Anterior cingulate cortex (tissue), 58 donors: ENCODE measurements at places on chromosomes 6 and 20.

- no peak for DNase-seq
Measured at GRCh38 chr20:2981646-2982045, 61.8 kb upstream of the GNRH2 start.

DNA sequence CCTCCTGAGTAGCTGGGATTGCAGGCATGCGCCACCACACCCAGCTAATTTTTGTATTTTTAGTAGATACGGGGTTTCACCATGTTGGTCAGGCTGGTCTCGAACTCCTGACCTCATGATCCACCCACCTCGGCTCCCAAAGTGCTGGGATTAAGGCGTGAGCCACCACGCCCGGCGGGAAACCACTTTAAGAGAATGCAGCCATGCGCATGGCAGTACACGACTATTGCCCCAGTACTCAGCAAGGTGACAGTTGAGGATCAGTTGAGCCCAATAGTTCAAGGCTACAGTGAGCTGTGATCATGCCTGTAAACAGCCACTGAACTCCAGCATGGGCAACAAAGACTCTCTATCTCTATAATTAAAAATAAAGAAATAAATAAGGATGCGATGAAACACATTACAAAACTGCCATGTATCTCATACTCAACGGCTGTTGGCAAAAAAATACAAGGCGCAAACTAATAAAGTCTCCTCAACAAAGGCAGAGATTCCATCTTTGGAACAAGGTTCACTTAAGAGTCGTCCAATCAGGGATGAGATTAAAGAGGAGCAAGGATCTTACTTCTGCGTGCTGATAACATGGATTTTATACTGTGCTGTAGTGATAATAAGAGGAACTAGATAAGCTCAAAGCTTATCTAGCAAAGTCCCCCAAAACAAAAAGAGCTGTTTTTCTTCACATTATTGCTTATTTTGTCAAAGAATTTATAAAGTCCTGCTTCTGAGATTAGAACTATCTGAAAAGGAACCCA is 51.1 kb downstream of the STAU1 start:
- no peak for DNase-seq

DNA sequence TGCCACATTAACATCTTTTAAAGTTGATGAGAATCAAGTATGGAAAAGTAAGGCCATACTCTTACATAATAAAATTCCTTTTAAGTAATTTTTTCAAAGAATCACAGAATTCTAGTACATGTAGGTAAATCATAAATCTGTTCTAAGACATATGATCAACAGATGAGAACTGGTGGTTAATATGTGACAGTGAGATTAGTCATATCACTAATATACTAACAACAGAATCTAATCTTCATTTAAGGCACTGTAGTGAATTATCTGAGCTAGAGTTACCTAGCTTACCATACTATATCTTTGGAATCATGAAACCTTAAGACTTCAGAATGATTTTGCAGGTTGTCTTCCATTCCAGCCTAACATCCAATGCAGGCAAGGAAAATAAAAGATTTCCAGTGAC is 11.6 kb downstream of the PLN start:
- no peak for DNase-seq

DNA sequence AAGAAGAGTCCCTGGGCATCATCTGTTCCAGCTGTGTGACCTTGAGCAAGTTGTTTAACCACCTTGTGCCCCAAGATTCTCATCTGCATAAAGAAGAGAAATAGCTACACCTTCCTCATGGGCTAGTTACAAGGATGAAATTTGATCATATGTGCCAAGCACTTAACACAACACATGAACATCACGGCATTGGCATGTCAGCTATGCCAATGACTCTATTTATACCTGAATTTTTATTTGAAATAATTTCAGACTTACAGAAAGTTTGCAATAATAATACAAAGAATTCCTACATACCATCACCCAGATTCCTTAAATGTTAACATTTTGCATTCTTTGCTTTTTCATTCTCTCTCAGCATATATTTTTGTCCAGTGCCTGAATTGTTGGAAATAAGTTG is 21.0 kb upstream of the TCF15 start:
- DNase-seq, result no peak

DNA sequence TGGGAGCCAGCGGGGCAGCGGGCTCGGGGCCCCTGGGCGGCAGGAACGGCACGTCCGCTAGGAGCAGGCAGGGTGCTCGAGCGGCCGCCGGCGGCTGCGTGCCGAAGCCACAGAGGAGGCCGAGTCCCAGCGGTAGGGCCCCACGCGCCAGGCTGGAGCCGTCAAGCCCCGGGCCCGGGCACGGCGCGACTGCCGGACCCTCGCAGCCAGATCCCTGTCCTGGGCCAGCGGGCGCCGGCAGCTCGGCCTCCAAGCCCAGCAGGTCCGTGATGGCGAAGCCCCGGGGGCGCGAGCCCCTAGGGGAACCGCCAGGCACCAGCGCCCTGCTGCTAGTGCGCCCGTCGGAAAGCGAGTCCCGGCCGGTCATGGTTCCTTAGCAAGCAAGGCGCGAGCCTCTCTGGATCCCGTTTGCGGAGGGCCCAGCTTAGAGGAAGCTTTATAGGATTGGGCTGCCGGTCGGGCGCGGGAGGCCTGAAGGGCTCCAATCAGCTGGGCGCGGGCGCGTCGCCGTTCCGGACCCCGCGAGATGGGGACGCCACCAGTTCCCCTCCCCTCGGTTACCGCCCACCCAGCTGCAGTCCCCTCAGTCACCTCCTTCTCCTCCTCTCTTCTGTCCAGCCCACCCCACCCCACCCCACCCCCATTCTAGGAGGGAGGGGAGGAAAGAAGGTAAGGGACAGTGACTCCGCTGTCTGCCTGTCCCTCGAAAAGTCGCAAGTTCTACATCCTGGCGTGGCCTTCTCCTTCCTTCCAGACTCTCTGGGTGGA is at the start of gene VSX1:
TSS of gene VSX1 (minus strand) at position 412 of the 768 bp plus-strand sequence. CDS start at position 367, 45 bp downstream.
- DNase-seq, result no peak

- no peak for DNase-seq
Measured at GRCh38 chr6:129643968-129644367, 66.0 kb downstream of the ARHGAP18 start.

- no peak for DNase-seq
Measured at GRCh38 chr20:53866794-53867740, 203.3 kb downstream of the BCAS1 start.

GRCh38 chr6:163098827-163099479 is 315.6 kb upstream of the QKI start:
- no peak for DNase-seq

DNA sequence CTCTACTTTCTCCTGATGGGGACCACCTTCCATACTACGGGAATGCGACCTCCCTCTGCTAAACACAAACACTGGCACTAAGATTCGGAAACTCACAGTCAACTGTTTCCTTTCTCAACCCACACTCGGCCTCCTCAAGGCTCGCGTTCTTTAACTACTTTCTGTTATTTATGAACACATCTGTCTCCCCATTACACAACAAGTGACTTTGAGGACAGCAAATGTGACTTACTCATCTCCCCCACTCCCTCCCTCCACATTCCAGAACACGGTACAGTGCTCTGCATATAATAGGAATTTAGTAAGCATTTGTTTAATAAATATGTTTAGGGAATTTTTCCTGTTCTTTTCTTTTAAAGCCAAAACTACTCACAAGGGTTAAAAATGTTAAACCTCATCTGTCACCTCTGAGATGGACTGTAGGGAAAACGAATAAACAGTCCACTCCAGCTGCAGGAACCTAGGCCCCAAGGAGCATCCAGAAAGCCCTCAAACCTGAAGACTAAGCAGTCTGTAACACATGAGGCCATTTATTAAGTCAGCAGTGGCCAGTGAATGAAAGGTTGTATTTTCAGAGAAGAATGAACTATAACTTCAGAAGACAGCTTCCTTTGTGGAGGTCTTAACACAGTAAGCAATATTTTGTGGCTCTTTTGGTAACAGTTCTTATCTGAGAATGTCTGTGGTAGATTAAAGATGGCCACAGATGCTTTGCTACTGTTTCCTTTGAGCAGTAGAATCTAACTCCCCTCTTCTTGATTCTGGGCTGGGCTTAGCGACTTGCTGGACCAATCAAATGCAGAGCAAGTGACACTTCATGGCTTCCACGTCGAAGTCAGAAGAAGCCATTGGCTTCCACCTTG is 209.6 kb upstream of the DTNBP1 start:
- no peak for DNase-seq

- DNase-seq, result no peak
Measured at GRCh38 chr6:138736640-138737039, 36.9 kb upstream of the CCDC28A start.

DNA sequence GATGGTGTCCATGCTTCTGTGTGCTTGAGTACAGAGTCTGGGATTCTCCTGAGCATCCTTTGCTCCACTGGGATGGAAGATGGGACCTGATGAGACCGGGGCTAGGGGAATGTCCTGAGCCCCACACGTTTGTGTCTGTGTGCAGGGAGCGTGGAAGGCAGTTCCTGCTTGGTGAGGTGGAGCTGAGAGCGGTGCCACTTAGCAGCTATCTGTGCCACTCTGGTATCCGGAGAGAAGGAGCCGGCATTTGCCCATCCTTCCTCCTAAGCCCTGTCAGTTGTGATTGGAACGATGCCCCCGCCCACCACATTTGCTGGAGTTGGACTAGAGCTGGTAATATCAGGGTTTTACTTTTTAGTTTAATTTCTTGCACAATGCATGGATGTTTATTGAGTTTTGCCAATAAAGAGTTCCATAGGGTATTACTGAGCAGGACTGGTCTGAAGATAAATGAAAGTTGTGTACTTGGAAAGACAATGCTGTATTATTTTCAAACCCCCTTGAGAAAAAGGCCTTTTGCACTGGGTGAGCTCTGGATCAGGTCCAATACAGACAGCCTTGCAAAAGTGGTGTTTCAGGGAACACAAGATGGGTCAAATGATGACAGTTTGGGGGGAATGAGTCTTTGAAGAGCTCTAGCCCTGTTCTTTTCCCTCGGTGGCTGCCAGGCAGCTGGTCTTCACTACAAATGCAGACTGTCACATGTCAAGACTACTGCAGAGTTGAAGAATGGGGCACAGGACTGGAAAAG is 130.8 kb downstream of the SYCP2 start:
- DNase-seq, result no peak

- no peak for DNase-seq
Measured at GRCh38 chr6:41997456-41997855, 52.9 kb upstream of the TAF8 start.

DNA sequence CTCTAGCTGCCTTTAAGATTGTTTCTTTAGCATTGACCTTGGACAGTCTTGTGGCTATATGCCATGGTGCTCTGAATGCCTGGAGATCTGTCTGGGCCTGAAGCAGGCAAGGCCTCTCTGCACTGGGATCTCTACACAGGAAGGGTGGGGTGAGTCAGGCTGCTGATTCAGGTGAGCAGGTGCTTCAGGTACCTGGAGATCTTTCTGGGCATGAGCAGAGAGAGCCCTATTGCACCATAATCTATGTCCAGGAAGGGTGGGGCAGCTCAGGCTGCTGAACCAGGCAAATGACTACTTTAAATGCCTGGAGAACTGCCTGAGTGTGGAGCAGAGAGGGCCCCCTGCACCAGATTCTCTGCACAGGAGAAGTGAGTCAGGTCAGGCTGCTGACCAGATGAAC is 94.5 kb downstream of the TPBG start:
- no peak for DNase-seq

DNA sequence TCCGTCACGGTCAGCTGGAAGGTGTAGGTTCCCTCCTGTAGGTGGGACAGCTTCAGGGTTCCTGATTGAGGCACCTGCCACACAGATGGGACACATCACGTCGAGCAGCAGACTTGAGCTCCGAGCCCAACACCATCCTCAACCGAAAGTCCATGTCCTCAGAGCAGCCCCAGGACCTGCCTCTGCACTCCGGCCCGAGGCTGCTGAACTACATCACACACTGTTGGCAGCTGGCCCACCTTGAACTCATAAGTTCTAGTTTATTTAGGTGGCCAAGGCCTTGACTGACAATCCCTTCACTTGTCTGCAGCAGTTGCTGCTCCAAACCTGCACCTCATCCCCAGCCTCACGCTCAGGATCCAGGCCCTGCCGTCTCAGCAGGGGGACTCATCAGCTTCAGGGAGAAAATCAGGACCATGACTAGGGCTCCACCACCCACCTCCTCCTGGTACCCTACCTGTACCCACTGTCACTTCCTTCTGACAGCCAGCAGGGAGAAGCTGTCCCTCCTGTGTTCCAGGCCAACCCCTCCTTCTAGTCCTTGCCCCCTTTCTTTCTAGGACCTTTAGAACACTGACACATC is 21.0 kb downstream of the LRP11 start:
- DNase-seq, result no peak

GRCh38 chr6:132683543-132683942 is 24.6 kb upstream of the TAAR1 start:
- no peak for DNase-seq

- no peak for DNase-seq
Measured at GRCh38 chr6:128600397-128600951, 80.1 kb upstream of the PTPRK start.

GRCh38 chr6:30810813-30811339 is 66.5 kb upstream of the IER3 start:
- no peak for DNase-seq

DNA sequence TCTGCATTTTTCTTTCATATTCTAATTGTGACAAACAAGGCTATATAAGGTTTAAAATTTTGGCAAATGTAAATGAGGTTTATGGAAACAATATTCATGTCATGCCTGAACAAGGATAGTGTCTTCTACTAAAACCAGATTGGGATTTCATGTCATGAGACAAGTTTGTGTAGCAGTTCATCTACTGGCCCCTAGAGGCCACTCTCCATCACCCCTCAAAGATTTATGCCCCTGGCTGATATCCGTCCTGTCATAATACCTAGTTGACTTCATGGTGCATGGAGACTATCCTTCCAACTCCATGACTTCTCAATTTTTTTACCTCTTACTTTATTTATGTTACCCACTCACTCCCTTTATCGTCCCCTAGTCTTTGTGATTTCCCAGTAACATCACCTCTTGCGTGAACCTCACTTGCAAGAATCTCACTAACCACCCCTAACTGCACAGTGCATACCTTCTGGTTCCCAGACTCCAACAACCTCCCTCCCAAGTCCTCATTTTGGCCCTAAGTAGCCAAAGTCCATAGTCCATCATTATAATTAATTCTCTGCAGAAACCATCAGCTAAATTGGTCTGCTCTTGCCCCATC is 179.8 kb downstream of the TASP1 start:
- DNase-seq, result no peak

GRCh38 chr20:5402903-5403531 is 86.3 kb upstream of the PROKR2 start:
- no peak for DNase-seq

GRCh38 chr6:36975231-36976006 is 10.6 kb downstream of the MTCH1 start:
- DNase-seq, result no peak

- no peak for DNase-seq
Measured at GRCh38 chr20:53037621-53038020, 65.5 kb downstream of the TSHZ2 start.
